ENCODE measurements at places on chromosomes 6 and 20.
A peak's percentile ranks its signal among the peaks of the same experiment; 100 is the strongest.

GRCh38 chr20:24488064-24488799, 18.8 kb downstream of the SYNDIG1 start:
- DNase-seq, result no peak

GRCh38 chr6:128482642-128483041, 37.8 kb downstream of the PTPRK start:
- DNase-seq, result no peak

GRCh38 chr6:156410649-156411048, 366.5 kb upstream of the ARID1B start:
- no peak for DNase-seq

DNA sequence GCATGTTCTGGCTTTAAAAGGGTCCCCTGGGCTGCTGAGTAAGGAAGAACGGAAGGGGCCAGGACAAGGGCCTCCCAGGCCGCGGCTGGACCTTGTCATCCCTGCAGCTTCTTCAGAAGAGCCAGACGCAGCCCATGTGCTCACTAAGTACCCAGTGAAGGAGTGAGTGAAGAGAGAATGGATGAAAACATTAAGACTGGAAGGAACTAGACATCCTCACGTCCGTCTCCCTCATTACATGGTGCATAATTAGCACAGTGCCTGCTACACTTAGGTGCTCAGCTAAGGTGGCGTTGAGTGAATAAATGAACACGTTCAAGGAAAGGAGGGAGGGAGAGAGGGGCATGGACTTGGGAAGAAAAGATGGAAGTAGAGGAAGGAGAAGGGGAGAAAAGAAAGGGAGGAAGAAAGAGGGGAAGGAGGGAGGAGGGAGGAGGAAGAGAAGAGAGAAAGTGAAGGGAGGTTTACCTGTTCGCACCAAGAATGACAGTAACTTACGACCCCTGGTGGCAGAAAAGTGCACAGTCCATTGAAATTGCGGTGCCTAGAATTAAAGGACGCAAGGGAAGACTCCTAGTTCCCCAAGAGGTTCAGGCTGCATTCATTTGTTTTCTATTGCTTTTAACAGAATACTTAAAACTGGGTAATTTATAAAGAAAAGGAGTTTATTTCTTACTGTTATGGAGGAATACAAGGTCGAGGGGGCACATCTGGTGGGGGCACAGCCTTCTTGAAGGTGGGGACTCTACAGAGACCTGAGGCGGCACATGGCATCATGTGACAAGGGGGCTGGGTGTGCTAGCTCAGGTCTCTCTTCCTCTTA, 8.0 kb downstream of the TP53RK start:
- DNase-seq, result peak; percentile 80

DNA sequence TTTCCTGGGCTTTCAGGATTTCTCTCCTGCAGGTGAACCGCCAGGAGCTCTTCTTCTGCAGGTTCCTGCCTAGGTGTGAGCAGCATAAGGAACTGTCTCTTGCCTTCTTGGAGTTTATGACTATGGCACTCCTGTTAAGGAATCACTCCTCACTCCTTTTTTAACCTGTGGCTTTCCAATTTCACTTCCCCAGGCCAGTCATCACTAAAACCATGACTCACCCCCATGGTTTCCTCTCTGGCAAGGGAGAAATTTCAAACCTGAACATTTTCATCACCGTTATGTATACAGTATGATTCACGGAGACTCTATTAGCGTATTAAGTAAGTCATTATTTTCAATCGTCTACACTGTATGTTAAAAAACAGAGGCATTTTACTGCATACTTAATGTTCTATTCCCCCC, 78.2 kb upstream of the ARID1B start:
- no peak for DNase-seq

GRCh38 chr6:74870403-74870802, 335.4 kb downstream of the COL12A1 start:
- no peak for DNase-seq

DNA sequence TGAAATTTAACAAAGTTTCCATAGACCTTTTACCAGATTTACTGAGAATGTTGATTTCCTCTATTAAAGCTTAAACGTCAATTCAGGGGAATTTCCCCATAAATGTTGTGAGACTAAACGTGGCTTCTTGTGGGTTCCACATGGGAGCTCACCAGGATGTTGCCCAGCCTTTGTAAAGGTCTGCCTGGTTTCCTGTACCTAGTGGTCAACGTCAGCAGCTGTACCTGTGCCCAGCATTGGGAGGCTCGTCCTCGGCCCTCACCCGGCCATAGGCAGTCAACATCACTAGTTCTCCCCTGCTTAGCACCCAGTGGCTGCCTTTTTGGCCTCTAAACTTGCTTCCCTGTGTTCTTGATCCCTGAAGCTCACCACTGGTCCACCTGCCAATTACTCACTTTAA, 22.1 kb upstream of the CD83 start:
- DNase-seq, result no peak

Data from glutamatergic neuron (in vitro differentiated cells).